ENCODE measurements at places on chromosomes 7 and 10.

- DNase-seq, result no peak
These were observed 273.4 kb downstream of the DIP2C start for GRCh38 chr10:416091-416515.

GRCh38 chr10:29067161-29067560 is 221.7 kb upstream of the LYZL1 start:
- DNase-seq, result no peak

DNA sequence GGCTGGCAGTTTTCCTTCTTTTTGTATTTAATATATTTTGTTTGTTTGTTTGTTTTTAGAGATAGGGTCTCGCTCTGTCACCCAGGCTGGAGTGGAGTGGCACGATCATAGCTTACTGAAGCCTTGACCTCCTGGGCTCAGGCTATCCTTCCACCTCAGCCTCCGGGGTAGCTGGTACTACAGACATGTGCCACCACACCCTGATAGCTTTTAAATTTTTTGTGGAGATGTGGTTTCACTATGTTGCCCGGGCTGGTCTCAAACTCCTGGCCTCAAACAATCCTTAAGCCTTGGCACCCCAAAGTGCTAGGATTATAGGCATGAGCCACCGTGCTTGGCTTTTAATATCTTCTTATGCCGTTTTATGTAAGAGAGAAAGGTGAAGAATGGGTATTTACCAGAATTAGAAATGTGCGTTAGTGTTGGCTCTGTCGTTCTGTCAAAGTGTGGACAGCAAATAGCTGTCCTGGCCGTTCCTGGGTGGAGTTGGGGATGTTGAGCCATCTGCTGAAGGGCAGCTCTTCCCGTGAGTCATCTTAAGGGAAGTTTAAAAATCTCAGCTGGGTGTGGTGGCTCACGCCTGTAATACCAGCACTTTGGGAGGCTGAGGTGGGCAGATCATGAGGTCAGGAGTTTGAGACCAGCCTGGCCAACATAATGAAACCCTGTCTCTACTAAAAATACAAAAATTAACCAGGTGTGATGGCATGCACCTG is 14.8 kb downstream of the OGDH start:
- no peak for DNase-seq

GRCh38 chr10:121428867-121429266 is 169.4 kb downstream of the FGFR2 start:
- DNase-seq, result no peak

DNA sequence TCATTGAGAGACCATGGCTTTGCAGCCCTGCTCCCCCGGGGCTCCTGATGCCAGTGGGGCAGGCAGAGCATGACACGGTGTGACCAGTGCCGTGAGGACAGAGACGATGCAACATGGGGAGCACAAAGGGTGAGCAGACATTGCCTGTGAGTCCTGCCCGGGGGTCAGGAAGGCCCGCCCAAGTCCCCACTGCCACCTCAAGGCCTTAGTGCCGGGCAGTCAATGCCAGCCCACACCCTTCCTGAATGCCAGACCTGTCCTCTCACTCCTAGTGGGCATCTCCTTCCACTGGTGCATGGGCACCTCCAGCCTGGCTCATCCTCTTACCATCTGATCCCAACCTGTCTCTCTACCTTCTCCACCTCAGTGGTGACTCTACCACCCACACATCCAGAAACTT is 157.9 kb upstream of the ZMIZ1 start:
- no peak for DNase-seq

DNA sequence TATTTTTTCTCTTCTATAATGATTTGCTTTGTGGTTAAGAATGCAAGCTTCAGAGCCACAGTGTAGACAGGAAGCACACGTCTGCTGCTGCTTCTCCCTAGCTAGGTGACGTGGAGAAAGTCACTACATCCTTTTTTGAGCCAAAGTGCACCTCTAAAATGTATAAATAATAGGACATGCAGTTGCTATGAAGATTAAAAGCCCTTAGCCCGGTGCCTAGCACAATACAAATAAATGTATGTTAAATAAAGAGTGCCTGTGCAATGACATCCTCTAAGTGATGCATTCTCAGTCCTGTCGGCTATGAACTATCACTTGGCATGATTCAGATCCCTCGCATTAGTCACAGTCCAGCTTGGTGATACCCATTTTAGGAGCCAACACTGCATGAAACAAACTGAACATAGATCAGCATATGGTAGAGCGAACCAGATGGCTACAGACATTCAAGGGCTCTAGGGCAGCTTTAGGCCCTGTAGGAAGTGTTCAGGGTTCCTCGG is 4.8 kb upstream of the TRDMT1 start:
- DNase-seq, result no peak

- no peak for DNase-seq
These were observed 293.8 kb upstream of the SEMA3D start for GRCh38 chr7:85480666-85481065.

- DNase-seq, result no peak
These were observed 77.3 kb upstream of the SAMD8 start for GRCh38 chr10:75034131-75034512.

DNA sequence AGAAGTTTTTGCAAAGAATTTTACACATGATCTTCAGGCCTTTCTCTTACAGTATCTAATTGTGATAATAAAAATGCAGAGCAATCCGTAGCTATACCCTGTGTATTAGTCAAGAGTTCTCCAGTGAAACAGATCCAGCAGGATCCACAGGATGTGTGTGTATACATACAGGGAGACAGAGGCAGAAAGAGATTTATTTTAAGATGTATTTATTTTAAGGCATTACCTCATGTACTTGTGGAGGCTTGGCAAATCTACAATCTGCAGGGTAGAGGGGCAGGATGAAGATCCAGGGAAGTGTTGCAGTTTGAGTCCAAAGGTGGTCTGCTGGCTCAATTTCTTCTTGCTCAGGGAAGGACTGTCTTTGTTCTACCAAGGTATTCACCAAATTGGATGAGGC is 41.7 kb downstream of the ARHGAP12 start:
- no peak for DNase-seq

DNA sequence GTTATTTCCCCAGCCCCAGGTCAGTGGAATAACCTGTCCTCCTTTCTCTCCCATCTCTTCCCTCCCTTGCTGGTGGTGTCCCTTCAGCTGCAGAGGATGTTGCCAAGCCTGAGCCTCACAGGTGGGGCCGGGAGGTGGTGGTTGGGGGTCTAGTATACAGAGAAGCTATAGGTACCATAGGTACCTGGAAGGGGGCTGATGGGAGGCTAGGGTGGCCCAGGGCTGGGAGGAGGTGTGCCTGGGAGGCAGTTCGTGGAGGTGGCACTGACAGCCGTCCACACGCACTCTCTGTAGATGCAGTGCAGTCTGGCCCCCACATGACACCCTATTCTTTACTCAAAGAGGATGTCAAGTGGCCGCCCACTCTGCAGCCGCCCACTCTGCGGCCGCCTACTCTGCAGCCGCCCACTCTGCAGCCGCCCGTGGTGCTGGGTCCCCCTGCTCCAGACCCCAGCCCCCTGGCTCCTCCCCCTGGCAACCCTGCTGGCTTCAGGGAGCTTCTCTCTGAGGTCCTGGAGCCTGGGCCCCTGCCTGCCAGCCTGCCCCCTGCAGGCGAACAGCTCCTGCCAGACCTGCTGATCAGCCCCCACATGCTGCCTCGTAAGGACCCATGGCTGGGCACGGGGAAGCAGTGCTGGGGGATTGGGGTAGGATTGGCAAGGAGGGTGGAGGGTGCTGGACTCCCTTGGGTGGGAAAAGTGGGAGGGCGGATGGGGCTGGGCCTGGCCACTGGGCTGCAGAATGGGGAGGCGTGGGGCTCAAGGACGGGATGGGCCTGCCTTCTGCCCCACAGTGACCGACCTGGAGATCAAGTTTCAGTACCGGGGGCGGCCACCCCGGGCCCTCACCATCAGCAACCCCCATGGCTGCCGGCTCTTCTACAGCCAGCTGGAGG is 9.5 kb downstream of the IRF5 start:
- no peak for DNase-seq

DNA sequence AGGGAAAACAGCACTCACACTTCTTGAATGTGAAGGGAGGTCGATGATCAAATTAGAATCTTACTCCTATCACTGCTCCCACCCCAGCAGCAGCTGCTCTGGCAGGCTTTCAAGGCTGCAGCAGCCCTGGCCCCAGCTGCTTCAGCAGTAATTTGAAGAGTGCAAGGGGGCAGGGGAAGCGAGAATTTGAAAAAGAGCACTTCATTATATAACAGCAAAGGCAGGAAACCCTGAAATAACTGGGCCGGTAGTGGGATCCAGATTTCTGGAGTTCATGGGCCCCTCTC is 44.9 kb downstream of the MYPN start:
- no peak for DNase-seq

- DNase-seq, result no peak
These were observed 47.9 kb downstream of the MKI67 start for GRCh38 chr10:128078136-128078969.

- DNase-seq, result no peak
These were observed 151.2 kb upstream of the TNRC18 start for GRCh38 chr7:5574770-5575269.

DNA sequence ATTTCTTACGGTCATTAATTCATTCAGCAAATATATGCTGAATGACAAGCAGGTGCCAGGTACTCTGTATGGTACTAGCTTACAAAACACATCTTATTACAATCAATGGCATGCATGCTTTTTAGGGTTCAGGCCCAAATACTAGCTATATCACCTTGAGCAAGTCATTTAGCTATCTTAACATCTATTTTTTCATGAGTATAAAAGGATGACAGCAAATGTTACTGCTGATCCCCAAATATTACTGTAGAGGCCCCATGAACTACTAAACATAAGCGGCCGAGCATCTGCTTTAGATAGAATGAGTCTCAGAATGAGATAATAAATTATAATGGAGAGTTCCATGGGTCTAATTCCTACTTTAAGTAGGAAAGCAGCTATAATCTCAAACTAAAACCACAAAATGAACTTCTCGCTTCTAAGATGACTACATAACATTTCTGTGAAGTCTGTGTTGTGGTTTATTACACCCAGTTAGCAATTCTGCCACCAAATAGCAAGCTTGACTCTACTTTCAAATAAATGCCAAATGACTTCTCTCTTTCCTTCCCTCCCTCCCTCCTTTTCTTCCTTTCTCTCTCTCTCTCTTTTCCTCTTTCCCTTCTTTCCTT is 113.7 kb upstream of the LRRN3 start:
- no peak for DNase-seq

DNA sequence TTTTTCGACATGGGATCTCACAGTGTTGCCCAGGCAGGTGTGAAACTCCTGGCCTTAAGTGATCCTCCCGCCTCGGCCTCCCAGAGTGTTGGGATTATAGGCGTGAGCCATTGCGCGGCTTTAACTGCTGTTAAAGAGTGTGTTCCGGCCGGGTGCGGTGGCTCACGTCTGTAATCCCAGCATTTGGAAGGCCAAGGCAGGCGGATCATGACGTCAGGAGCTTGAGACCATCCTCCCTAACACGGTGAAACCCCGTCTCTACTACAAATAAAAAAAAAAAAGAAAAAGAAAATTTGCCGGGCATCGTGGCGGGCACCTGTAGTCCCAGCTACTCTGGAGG is 1.1 kb downstream of the RABGEF1 start:
- no peak for DNase-seq

DNA sequence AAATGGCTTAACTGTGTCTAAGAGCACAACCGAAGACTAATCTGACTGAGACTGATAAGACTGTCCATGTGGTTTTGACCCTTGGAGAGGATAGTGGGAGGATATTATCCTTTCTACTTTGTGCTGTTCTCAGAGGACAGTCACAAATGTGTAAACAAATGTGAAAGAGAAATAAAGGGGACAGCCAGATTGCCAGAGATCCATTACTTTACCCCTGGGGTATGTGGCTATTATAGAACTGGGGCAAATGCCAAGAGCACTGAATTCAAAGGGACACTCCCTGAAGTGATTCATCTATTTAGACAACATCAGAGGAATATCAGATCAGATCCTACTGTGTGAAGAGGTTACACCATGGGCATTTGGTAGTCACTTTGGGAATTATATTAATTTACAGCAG is 154.7 kb downstream of the RNLS start:
- peak; percentile 61 for DNase-seq

- DNase-seq, result no peak
These were observed 105.8 kb downstream of the EXOC4 start for GRCh38 chr7:133358708-133359107.

DNA sequence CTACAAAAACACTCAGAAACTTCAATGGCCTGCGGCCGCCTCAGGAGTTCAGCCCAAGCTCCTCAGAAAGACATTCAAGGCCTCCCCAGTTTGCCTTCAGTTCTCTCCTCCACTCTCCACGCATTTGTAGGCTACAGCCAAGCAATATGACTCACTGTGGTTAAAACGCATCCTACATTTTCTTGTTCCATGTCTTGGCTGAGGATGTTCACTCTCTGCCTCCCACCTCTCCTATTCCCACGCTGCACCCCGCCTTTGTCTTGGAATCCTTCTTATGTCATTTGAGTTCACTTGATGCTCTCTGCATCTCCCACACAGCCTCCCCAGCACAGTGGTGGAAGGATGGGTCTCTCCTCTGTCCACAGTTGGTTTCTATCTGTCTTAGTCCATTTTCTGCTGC is 184.8 kb downstream of the NPSR1 start:
- no peak for DNase-seq

GRCh38 chr7:85262891-85263290 is 76.0 kb upstream of the SEMA3D start:
- DNase-seq, result no peak

DNA sequence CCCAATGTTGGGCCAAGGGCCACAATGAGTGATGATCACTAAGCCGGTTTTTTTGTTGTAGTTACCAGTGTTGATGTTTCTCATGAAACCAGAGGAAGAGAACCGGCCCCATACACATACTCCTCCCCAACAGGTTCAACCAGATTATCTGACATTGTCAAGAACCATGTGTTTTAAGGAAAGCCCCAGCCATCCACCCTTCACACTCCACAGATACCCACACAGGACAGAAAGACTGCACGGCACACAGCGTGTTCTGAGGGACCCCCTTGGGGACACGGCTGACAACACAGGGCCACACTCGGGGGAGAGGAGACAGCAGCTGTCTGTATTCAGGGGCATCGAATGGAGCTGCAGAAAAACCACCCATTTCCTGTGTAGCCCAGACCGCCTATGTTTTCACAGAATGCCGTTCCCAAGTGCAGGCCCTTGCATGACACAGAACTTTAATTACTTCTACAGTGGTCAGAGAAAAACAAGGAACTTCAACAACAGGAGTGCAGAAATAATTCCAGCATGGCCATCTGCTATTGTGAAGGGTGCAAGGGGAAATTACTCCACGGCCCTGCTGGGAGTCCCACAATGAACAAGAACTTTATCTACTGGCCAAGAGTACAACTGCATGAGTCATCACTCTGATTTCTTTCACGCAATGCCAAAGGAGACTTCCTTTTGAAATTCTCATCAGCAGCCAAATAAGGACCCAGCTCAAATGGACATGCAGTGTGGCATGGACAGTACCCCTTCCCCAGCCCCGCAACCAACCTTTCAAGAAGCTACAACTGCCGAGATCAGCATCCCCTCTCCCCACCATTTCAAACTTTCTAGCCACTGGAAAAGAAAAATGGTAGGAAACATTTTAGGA is 2.3 kb downstream of the KLF6 start:
- DNase-seq, result no peak

GRCh38 chr10:60828489-60828852 is 50.2 kb downstream of the CDK1 start:
- no peak for DNase-seq

GRCh38 chr7:11171569-11172192 is 198.0 kb downstream of the PHF14 start:
- DNase-seq, result no peak

Data from COR-L47 (cell line).